CD4-positive, alpha-beta T cell treated with Interleukin-6 at 100 ng/mL for 8 hours (primary cell): ENCODE measurements at places on chromosomes 2 and 18.

DNA sequence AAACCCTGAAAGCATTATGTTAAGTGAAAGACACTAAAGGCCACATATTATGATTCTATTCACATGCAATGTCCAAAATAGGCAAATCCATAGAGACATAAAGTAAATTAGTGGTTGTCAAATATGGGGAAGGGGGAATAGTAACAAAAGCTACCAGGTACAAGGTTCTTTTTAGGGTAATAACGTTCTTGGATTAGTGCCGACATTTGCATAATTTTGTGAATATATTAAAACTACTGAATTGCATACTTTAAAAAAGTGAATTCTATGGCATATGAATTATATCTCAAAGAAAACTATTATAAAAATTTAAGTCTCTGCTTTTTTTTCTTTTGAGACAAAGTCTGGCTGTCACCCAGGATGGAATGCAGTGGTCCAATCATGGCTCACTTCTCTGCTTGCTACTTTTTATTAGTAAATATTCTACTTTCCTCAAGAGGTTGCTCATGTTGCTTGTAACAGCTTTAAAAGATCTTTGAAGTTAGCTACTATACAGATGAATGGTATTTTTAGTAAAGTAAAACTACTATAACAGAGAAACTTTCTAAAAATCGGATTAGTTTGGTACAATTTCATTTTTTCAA, 2.5 kb downstream of the SESTD1 start:
- no peak for DNase-seq

- DNase-seq, result no peak
Measured at GRCh38 chr18:58268849-58269248, 224.8 kb downstream of the NEDD4L start.

GRCh38 chr2:198141726-198142125, 337.3 kb downstream of the PLCL1 start:
- no peak for DNase-seq

DNA sequence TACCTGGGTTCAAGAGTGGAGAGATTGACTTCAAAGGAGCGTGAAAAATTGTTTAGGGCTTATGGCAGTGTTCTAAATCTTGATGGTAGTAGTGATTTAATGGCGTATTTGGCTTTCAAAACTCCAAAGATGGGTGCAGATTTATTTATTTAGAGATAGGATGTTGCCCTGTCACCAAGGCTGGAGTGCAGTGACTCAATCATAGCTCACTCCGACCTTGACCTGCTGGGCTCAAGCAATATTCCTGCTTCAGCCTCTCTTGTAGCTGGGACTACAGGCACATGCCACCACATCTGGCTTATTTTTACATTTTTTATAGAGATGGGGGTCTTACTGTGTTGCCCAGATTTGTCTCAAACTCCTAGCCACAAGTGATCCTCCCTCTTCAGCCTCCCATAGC, 52.5 kb downstream of the FAM117B start:
- DNase-seq, result no peak

- DNase-seq, result no peak
Measured at GRCh38 chr2:215845839-215846586, 167.3 kb downstream of the MREG start.

DNA sequence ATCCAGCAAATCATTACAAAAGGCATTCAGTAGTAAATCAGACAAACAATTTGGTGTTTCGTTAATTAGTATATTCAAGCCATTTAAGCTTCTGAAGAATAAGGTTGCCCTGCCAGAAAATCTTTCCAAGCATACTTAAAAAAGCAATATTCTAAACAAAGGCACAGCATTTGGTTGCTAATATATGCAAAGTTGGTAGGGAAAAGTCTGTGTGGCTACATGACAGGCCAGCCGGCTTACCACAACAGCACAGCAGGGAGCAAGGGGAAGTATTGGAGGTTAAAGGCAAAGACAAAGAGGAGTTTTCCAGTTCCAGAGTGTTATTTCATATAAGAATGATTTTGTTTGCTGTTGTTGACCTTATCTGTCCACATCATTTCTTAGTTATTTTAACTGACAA, 282.3 kb downstream of the MBD5 start:
- DNase-seq, result no peak

- DNase-seq, result no peak
Measured at GRCh38 chr2:188984065-188984491, 9.9 kb downstream of the COL3A1 start.

- no peak for DNase-seq
Measured at GRCh38 chr2:222897898-222898297, 37.1 kb downstream of the ACSL3 start.

- DNase-seq, result no peak
Measured at GRCh38 chr2:120517751-120518469, 172.0 kb downstream of the INHBB start.

DNA sequence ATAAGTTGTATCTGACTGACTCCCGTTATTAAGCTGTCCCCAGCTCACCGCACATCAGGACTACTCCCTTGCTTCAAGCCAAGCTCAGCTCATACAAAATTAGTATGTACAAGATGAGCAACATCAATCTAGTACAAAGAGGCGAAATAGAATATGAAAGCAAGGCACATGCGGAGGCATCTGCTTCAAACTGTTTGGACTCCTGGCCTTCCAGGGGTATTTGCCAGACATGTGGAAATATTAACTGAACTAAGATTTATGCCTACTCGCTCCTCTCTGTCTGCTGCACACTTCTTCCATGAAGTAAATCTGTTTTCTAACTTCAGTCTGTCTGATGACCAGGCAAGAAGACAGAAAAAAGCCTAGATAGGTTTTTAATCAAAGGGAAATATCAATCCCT, 499.8 kb downstream of the PID1 start:
- no peak for DNase-seq

DNA sequence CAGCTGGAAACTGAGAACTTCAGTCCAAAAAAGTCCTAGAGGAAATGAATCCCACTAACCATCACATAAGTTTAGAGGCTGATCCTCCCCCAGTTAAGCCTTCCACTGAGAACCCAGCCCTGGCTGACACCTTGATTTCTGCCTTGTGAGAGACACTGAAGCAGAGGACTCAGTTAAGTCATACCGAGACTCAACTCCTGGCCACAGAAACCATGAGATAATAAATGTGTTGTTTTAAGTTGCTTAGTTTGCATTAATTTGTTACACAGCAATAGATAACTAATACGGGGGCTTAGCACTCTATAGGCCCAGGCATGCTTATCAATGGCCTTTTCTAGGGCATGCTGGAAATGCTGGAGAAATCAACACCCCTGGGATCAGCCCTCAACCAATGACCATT, 3.4 kb upstream of the ADD2 start:
- no peak for DNase-seq

DNA sequence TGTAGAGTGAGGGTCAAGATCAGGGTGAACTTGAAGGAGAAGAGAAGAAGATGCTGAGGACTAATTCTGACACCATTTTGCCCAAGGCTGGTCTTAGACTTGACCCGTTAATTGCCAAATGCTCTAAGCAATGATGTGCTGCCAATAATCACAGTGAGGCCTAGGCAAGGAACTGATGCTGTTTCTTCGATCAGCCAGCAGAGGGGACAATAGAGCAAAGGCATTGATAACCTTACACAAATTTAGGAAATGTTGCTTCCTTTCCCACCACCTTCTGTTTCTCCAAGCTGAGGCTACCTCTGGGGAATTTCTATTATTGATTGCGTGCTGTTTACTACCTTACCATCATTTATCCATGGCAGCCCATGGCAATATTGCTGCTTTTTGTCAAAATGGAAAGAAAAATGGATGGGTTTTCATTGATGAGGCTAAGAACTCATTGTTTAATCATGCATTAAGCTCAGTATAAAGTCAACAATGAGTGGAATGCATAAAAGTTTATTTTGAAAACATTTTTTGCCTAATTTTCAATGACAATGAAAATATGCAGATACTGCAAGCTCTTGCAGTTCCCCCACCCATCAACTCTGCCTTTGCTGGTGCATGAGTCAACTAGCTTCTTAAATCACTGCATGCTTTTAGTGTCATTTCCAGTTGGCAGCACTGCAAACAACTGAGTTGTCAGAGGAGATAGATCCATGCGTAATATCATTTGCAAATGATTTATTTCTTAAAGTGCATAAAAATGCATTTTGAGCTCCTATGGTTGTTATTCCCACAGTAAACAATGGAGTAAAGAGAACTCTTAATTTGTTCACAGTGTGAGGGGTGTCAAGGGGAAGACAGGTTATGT, 116.4 kb upstream of the NYAP2 start:
- DNase-seq, result peak; percentile 37

GRCh38 chr18:48542513-48543181, 3.8 kb downstream of the CTIF start:
- no peak for DNase-seq

DNA sequence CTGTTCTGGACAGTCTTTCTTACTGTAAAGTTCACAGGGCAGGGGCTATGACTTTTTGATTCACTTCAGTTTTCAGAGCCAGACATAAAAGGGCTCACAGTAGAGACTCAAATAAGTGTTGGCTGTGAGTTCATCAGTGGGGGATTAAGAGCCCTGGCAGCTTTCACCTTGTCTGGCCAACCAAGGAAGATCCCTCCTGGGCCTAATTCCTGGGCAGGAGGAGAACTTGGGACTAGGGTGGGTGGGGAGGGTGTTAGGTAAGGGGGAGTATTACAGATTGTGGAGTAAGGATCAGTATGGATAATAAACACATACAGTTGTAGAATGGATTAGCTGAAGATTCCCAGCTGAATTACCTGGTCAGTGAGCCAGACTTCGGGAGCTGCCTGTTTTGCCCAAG, 904 bp upstream of the SFXN5 start:
- no peak for DNase-seq

DNA sequence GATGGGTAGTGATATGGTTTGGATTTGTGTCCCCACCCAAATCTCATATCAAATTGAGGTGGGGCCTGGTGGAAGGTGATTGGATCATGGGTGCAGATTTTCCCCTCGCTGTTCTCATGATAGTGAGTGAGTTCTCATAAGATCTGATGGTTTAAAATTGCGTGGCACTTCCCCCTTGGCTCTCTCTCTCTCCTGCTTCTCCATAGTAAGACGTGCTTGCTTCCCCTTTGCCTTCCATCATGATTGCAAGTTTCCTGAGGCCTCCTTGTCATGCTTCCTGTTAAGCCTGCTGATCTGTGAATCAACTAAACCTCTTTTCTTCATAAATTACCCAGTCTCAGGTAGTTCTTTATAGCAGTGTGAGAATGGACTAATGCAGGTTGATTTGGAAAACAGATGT, 223.2 kb upstream of the APCDD1 start:
- DNase-seq, result no peak

DNA sequence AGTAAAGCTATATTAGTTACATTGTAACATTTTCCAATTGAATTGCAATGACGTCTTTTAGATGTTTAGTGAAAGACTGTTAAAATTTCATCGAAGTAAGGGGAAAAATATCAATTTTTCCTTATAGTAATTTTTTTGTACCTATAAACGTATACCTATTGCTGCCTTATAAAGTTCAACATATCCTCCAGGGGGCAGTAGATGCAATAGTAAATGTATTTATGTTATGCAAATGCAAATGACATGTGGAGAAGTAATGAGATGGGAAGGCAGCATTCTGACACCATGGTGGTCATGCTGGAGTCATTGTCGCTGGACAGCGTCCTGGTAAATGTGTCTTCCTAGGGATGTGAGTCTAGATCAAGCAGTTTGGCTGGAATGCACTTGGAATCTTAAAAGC, 38.7 kb downstream of the MSTN start:
- peak; percentile 17 for DNase-seq
